ENCODE measurements at places on chromosomes 16 and 17.

DNA sequence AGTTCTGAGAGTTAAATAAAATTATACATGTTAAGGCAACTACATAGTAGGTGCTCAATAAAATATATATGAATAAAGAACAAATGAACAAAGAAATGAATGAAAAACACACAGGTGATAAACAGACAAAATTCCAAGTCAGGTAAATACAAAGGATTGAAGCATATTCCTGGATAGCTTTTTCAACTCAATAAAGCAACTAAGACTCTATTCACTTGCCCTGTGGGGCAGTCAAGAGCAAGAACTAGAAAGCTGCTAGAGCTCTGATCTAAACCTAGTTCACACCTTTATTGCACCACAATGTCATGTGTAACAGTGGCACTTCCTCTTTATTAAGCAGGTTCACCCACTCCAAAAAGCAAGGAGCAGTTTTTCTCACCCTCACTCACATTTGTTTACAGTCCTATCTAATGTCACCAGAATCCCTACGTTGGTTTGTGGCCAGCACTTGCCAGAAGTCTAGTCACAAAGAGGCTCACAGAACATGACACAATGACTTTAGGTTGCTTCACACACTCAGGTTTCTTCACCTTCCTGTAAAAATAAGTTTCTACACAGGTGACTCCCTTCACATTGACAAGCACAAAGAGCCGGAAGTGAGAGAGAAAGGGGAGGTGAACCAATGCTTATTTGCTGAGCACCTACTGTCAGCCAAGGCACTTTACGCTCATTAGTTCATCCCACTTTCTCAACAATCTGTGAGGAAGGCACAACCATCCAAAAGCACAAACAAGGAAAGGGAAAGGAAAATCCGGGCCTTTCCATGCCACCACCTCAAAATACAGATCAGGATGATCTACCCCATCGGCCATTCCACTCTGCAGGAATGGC lies 70.8 kb downstream of the XPO6 start:
- DNase-seq, result no peak

DNA sequence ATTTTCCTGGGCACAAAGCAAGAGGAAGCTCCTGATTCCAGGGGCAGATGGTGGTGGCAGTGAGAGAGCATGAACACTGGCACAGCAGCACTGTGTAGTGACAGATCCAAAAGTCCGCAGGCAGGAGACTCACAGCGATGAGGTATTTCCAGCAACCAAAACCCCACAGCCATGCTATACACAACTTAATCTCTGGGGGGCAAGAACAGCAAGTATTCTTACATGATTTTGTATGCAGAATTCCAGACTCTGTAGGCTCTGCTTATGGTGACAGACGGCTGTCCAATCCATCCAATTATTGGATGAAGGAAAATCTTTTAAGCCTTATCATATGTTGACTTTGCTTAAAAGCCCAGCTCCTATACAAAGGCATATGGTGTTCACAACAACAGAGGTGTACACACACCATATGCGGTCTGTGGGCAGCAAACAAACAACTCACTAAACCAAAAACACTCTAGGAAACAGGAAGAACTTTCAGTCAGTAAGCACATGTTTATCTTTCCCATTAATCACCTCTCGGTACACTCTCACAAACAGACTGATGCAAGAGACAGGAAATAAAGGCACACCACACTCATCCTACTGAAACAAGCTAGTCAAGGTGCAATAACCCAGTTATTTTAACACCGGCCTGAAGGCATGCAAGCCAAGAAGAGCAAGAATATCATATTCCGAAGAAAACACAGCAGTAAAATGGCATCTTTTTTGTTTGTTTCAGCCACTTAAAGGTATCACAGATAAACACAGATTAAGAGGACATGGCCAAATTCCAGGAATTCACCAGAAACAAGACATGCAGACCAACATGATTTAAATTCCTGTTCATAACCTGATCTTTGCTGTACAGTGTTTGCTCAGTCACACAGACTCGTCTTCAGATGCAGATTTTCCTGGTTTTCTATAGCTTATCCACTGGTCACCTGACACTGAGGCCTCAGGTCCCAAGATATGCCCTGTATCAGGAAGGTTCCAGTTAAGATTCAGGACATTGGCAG lies 47.8 kb downstream of the ERN1 start:
- DNase-seq, result peak; percentile 51

- DNase-seq, result no peak
Observed at GRCh38 chr17:81837641-81838040, 2.8 kb upstream of the PPP1R27 start.

GRCh38 chr16:72901000-72901627 lies 146.8 kb downstream of the ZFHX3 start:
- peak; percentile 77 for DNase-seq

DNA sequence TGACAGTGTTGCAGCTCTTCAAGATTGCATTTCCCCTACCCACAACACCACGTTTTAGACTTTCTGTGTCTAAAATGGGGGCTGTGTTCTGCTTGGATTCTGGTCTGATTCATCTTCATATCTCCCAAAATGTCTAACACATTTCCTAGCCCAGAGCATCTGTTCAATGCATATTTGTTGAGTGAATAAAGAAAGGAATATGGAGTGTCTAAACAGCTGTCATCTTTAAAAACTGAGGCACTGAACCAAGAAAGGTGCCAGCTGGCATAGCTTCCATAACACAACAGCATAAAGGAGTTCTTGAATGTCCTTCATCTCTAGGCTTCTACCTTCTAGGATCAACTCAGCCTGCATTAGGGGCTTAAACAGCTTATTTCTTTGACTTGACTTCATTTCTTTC lies 67.4 kb downstream of the CDH11 start:
- no peak for DNase-seq

GRCh38 chr17:1648173-1648962 lies 1.3 kb downstream of the RILP start:
- DNase-seq, result no peak

DNA sequence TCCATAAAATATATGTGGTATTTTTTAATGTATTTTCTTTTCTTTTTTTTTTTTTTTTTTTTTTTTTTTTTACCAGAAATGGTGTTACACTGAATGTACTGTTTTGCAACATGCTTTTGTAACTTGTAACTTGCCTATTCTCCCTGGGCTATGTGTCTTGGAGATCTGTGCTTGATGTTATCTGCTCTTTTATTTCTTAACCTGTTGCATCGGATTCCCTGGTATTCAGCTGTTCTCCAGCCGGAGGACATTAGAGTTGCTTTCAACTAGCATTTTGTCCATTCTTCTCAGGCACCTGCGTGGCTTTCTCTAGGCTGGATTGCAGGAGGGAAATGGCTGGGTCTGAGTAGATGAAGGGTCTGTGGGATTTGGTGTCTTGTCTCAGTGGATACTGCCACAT lies 47.4 kb downstream of the KATNIP start:
- DNase-seq, result no peak

GRCh38 chr16:58026139-58026704 lies 668 bp downstream of the MMP15 start:
- DNase-seq, result no peak

DNA sequence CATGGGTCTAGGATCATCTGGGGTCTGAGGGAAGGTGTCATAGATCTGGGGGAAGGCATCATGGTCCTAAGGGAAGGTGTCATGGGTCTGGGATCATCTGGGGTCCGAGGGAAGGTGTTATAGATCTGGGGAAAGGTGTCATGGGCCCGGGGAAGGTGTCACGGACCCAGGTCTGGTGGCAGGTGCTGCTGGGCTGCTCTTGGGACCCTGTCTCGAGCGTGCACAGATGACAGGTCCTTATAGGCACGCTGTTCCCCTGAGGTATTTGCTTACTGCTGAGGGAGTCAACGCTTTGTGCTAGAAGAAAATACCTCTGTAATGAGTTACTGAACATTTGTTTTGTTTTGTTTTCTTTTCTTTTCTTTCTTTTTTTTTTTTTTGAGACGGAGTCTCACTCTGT lies 1.4 kb downstream of the RAB40C start:
- DNase-seq, result no peak

GRCh38 chr17:42266462-42266861 lies 9.7 kb downstream of the STAT5B start:
- no peak for DNase-seq

- no peak for DNase-seq
Observed at GRCh38 chr16:31474173-31474714, 2.3 kb downstream of the TGFB1I1 start.

- DNase-seq, result peak; percentile 19
Observed at GRCh38 chr17:64984181-64984580, 64.9 kb upstream of the LRRC37A3 start.

DNA sequence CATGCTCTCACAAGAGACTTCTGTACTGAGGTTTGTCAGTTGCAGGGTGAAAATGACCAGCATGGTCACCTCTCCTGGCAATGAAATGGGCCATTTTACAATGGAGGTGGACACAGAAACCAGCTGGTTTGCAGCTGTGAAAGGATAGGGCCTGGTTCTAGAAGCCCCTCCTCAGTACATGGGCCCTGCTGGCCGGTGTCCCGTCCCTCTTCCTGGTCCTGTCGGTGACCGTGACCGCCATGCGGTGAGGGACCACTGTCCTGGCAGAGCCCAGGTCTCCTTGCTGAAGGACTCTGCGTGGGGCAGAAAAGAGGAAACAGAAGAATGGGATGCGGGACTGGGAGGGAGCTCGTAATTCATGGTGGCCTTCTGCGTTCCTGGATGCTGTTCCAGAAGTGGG lies 76.0 kb upstream of the ZNF423 start:
- no peak for DNase-seq

DNA sequence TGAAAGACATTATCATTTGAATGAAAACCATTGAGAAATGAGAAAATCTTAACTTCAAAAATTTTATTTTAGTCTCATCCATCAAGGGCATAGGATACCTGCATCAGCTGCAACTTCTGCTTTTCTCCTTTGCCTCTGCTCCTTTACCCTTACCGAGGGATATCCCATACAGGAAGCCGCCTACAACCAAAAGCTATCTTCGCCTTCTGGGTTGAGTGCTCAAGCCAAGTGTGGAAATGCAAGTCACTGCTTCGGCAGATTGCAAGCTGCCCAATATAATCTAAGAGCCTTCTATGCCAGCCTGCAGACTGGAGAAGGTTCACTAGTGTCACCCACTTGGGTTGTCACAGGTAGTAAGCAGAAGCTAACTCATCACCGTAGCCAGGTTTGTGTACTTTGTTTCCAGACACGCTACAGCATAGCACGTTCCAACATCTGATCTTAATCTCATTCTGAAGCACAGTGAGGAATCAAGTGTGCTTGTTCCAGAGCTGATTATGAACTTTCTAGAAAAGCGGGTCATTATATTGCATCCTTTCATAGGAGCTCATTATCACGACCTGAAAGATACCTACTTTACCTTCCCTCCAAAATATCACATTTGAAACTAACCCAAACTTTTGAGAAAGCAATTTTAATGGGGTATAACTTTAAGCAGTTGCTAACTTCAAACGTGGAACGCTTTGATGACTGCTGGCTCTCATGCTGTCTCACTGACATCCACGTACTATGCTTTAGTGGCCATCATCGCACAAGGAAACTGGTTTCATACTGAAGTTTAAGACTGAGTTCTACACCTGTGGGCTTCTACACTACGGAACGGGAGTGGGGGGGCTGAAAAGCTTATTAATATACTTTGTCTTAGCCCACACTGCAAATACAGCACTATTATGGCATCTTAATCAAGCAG lies 8.0 kb upstream of the UNK start:
- no peak for DNase-seq

GRCh38 chr17:41018541-41018940 lies 8.5 kb downstream of the KRTAP1-5 start:
- no peak for DNase-seq

GRCh38 chr17:79009397-79010303 lies at the start of gene CANT1:
Gene CANT1 (minus strand): TSS chr17:79009764. CDS start chr17:78997622, 12,142 bp downstream.
- peak; percentile 52 for DNase-seq

DNA sequence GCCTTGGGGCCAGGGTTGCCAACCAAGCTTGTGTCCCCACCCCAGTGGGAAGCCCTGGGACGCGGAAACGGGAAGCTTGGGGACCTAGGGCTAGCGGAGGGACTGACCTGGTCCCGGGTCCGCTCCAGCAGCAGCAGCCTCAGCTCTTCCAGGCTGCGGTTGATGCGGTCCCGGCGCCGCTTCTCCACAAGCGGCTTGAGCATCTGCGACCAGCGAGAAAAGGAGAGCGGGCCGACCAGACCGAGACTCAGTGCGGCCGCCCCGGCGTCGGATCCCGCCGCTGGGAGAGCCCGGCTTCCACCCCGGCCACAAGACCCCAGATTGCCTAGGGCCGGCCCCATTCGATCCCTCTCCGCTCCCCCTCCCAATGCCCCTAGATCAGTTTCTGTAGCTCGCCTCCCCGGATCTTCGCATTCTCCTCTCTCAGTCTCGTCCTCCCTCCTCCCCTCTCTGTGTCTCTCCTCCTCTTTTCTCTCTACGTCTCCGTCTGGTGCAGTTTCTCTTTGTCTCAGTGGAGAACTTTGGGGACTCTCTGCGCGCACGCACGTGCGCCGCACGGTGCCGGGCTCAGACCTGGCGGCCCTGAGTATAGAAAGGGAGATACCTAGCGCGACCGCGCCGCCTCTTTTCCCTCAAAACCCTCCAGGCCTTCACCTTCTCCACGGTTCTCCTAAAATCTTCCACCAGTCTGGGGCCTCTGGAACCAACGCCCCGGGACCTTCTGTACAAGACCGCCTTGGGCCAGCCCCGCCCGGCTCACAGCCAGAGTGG lies 797 bp downstream of the HES7 start:
- no peak for DNase-seq

DNA sequence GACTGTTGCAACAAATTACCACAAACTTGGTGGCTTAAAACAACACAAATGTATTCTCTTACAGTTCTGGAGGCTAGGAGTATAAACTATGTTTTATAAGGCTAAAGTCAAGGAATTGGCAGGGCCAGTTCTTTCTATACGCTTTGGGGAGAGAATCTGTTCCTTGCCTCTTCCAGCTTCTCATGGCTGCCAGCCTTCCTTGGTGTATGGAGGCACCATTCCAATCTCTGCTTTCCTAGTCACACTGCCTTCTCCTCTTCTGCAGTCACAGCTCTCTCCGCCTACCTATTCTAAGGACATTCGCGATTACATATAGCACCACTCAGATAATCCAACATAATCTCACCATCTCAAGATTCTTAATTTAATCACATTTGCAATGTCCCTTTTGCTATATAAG lies 140.4 kb upstream of the GNAO1 start:
- DNase-seq, result no peak

- DNase-seq, result no peak
Observed at GRCh38 chr17:8935191-8935590, 30.3 kb downstream of the PIK3R5 start.

- no peak for DNase-seq
Observed at GRCh38 chr17:18921912-18922451, 30.0 kb upstream of the SLC5A10 start.

- DNase-seq, result no peak
Observed at GRCh38 chr17:62140836-62141235, 75.8 kb upstream of the MED13 start.

DNA sequence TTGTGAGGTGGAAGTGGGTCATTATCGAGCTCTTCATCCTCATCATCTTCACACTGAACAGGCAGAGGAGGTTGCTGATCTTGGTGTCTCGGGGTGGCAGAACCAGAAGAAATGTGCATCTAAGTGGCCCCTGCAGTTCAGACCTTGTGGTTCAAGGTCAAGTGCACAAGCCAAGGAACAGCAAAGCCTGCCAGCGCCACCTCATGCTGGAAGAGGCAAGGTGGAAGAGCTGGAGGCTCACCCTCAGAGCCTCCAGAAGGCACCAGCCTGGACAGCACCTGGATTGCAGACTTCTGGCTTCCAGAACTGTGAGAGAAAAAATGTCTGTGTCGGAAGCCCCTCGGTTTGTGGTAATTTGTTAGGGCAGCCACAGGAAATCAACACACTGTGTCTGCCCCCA lies 32.7 kb downstream of the IFT140 start:
- DNase-seq, result no peak

GRCh38 chr17:73695035-73695738 lies 50.9 kb upstream of the SDK2 start:
- no peak for DNase-seq

Measured in DMS79 treated with DMSO at 0.1 percent for 48 hours (cell line).